ENCODE measurements at places on chromosomes 16 and 17.
A peak's percentile ranks its signal among the peaks of the same experiment; 100 is the strongest.

- peak; percentile 82 for DNase-seq
Measured at GRCh38 chr17:70405492-70406220, 236.3 kb downstream of the KCNJ2 start.

GRCh38 chr17:80785477-80786178, 206.0 kb upstream of the CHMP6 start:
- no peak for DNase-seq

GRCh38 chr17:67577429-67578141, 140.2 kb upstream of the NOL11 start:
- DNase-seq: no peak

DNA sequence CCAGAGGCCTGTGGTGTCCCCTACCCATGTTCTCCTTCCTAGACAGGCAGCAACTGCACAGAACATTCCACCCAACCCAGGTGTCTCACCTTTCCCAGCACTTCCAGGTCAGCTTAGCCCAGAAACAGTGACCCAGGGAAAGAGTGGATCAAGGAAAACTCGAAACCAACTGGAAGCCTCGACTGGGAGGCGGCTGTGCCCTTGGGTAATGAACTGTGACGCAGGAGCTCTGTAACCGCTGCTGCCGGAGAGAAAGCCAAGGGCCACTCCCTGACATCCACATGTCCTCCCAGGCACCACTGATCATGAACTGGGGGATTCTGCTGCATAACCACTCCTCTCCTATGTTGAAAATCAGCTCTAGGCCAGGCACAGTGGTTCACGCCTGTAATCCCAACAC, 34.4 kb downstream of the WDR59 start:
- DNase-seq: no peak

DNA sequence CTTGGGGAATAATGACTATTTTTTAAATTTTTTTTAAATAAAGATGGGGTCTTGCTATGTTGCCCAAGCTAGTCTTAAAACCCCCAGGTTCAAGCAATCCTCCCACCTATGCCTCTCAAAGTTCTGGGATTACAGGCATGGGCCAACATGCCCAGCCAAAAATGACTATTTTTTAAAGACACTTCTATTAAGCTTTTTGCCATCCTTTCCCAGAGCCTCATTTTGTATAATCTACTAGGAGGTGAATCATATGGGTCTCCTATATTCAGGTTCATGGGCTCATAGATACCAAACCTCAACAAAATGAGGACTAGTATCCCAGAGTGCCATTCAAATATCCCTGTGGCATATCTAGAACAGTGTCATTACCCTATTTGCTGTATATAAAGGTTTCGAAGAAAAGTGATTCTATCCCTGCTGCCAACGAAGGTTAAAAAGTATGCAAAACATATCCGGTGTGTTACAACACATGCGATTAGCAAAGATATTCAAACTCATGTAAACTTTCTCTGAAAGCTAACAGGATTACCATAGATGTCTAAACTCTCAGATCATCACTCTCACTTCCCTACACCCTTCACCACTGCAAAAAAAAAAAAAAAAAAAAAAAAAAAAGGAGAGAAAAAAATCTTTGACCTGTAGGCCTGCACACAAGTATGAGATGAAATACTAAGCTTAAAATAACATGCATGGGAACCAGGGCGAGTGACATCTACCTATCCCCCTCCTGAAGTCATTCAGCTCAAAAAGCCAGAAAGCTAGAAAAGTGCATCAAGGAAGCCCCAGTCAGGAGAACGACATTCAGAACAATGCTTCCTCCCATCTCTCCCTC, 23.5 kb downstream of the XPO6 start:
- peak; percentile 89 for DNase-seq

DNA sequence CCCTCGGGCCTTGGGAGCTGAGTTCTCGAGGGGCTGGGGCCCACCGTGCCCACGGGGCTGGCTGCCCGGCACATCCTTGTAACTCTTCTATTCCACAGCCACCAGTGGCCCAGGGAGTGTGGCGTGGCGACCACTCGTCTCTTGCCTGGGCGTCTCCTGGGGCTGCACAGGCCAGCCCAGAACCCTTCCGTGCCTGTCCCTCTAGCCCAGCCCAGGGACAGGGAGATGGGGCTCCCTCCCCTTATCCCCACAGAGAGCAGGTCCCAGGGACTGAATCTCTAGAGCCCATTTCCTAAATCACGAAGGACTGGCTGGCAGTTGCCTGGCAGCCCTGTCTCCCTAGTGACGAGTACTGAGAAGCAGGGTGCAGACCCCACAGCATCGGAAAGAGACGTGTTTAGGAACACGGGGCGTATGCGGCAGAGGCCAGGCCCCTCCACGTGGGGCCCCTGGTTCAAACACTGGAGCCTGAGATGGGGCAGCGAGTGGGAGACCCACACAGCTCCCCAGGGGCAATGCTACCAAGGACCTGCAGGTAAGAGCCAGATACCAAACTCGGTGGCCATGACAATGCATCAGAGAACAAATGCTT, 51.0 kb downstream of the TIMM22 start:
- DNase-seq: no peak

DNA sequence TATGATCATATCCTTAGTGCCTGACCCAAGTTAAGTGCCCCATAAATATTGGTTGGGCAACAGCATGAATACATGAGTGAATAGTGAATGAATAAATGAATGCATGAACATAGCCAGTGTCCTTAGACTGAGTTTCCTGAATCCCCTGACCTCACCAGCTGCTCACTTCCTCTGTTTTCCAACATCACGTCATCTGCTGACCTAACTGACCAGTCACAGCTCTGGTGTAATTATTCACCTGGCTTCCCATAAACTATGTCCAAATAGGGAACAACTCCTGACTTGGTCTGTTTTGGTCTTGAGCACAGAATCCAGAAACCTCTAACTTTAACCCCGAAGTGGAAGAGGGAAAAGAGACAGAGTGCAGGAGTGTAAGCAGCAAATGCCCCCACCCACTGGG, 83.4 kb downstream of the ASIC2 start:
- no peak for DNase-seq

- DNase-seq: peak; percentile 90
Measured at GRCh38 chr17:76501018-76501826, at the start of gene RHBDF2. TSS of gene RHBDF2 (minus strand) at chr17:76501423. CDS start at chr17:76481524, 19,899 bp downstream.

GRCh38 chr17:51056813-51057510, 63.7 kb downstream of the SPAG9 start:
- DNase-seq: no peak

GRCh38 chr17:1552932-1553331, 9.7 kb downstream of the PITPNA start:
- no peak for DNase-seq

- DNase-seq: peak; percentile 44
Measured at GRCh38 chr16:11114366-11115164, 141.4 kb downstream of the SOCS1 start.

Data from inflammatory macrophage treated with lipopolysaccharide for 1 hour (primary cell).